Adipocyte (in vitro differentiated cells): ENCODE measurements at places on chromosomes 7 and 10.

GRCh38 chr10:69636626-69637605 lies 6.9 kb downstream of the FAM241B start:
- peak; percentile 17 for DNase-seq

- peak; percentile 80 for DNase-seq
Measured at GRCh38 chr7:98168181-98168903, 42.9 kb upstream of the BHLHA15 start.

- DNase-seq = no peak
Measured at GRCh38 chr10:167383-167782, 32.1 kb downstream of the ZMYND11 start.

DNA sequence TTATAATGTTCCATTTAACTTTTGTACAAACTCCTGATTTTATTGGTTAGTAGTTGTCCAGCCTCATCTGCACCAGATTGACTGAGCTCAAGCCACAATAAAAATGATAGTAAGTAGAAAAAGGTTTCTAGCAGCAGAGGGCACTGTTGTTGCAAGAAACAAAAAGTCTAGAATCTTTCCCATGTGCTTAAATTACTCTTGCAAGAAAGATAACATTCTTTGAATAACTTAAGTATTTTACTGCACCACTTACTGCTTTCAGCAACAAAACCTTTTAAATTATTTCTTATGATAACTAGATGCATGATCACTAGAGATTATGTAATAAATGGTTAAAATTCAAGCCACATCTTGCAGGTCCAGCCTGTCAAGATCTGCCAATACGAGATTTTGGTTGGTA lies 27.0 kb downstream of the LMOD2 start:
- DNase-seq = peak; percentile 87

DNA sequence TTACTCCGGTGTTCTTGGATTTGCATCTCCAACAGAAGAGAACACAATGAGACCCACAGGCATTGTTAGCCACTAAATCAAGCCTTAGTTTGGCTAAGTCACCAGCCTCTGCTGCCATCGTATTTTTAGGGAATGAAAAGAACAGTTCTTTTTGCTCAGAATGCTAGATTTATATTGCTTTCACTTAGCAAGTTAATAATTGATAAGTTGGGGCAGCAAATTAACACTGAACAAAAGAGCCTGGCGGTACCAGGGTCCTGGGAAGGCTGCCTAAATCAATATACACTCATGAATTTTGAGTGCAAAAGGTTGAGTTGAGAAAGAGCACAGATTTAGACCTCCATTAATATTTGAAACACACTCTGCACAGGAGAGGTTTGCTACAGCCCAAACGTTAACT lies 767.7 kb downstream of the TYW1 start:
- no peak for DNase-seq

GRCh38 chr7:149822353-149822943 lies 15.7 kb upstream of the ZNF862 start:
- no peak for DNase-seq

- DNase-seq = peak; percentile 89
Measured at GRCh38 chr10:122495406-122496340, 34.3 kb downstream of the HTRA1 start.

- DNase-seq = peak; percentile 92
Measured at GRCh38 chr7:56092789-56093531, at the start of gene PHKG1. Gene PHKG1 (minus strand): TSS chr7:56092952. CDS start chr7:56088941, 4,011 bp downstream.

GRCh38 chr10:13402021-13402420 lies 53.9 kb upstream of the SEPHS1 start:
- no peak for DNase-seq

DNA sequence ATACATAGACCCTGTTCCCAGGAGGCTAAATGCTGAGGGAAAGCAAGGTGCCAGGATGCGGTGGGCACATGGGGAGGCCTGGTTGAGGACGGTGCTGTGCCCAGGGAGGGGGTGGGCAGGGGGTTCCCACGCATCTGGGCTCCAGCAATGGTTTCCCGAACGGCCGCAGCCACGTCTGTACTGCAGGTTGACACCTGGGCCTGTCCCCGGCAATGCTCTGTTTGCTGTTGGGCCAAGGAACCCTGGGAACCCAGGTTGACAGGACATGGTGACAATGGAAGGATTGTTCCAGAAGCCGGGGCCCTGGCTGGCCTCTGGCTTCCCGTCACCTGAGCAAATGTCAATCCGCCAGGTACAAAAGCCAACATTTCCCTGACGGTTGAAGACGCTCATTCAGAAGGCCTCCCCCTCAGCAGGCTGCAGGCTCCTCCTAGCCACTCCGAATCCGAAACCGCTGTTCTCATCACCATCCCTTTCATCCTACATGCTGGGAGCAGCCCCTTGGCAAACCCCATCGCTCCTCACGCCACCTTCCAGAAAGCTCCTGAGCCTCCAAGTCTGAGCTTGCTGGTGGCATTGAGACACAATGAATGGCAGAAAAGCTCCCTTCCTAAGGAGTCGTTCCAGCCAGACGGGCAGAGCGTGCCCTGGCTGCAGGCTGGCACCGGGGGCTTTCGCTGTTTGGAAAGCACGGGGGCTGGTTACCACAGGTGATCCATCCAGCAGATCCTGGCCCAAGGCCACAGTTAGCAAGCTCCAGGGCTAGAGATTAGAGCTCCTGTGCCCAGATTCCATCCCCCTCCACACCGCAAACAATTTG lies 31.2 kb downstream of the SPOCK2 start:
- no peak for DNase-seq

GRCh38 chr10:91345716-91346115 lies 64.4 kb upstream of the HECTD2 start:
- DNase-seq = peak; percentile 25

DNA sequence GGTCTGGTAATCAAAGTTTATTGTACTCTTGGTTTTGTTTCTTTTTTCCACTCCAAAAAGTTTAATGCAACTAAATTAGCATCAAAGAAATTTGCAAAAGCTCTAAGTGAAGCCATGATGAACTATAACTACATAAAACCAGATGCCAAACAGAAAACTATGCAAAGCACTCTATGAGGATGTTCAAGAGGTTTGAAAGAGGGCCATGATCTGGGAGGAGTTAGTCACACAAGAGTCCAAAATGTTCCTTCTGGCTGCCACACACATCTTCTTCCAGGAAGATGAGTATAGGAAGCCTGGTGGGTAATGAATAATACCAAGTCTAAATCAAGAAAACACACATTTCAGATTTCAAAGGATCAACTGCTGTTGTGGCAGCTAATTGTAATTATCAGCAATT lies 28.4 kb downstream of the GLI3 start:
- DNase-seq = peak; percentile 43

DNA sequence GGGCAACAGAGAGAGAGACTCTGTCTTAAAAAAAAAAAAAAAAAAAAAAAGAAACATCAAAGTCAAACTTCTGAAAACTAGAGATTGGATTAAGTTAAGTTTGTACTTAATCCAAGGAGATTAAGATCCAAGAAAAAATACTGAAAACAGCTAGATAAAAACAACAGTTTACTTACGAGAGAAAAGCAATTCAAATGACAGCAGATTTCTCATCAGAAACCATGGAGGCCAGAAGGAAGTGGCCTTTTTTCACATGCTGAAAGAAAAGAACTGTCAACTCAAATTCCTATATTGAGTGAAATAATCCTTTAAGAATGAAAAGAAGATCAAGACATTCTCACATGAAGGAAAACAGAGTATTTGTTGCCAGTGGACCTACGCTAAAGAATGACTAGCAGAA lies 5.4 kb upstream of the CCDC71L start:
- DNase-seq = no peak

- no peak for DNase-seq
Measured at GRCh38 chr10:93991114-93991513, 2.6 kb upstream of the PLCE1 start.

DNA sequence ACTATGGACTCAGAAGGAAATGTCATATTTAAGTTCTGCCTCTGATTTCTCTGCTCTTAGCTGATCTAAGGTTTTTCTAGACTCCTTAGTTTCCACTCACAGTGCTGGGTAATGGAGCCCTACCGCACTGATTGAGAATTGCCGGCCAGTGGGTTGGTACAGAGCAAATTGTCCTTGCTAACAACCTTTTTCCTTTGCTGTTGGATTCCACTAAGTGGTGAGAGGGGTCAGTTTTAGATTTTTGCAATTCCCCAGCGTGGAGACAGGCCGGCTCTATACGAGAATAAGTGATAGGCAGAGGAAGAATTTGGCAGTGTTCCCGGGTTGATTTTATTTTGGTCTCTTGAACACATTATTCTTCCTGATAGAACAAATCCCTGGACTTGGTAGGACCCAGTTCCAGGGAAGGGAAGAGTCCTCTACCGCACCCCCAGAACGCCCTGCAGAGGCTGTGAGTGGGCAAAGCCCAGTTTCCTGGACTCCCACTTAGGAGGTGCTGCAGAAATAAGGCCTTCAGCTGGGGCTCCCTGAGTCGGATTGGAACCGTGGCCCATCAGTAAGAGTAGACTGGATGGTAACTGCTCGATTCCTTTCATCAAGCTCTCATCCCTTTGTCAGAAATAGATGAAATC lies 3.0 kb upstream of the NRP1 start:
- peak; percentile 80 for DNase-seq

DNA sequence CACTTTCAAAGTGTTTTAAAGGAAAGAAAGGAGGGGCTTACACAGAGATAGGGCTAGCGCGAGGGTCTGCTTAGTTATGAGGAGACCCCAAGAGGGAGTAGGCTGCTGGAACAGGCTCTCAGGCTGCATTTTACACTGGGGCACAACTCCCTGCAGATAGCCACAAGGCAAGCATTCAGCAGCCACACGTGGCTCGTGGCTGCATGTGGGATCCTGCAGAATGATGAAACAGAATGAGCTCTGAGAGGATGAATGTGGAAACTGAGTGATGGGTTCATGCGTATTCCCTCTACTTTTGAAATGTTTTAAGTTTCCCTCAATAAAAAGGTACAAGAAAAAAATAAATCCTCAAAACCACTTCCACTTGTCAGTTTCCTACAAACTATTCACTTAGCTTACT lies 37.0 kb downstream of the PIP4K2A start:
- no peak for DNase-seq

GRCh38 chr10:5987747-5988146 lies 10.4 kb upstream of the IL15RA start:
- no peak for DNase-seq

- no peak for DNase-seq
Measured at GRCh38 chr7:141875453-141875852, 34.2 kb upstream of the PRSS37 start.

DNA sequence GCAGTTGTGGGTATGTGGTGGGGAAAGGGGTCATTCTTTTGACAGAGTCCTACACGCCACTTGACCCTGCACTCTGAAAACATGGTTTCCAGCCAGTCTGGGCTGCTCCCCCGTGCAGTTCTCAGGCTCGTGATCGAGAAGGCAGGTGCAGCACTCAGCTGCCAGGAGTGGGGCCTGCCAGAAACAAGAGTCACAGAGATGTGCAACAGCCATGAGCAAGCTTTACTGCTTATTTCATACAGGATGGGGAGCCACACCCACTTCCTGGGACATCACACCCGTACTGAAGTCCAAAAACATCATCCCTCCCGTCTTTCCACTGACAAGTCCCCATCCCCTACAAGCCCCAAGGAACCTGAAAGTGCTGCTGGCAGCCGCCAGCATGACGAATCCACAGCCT lies 9.3 kb downstream of the ATG9B start:
- no peak for DNase-seq

DNA sequence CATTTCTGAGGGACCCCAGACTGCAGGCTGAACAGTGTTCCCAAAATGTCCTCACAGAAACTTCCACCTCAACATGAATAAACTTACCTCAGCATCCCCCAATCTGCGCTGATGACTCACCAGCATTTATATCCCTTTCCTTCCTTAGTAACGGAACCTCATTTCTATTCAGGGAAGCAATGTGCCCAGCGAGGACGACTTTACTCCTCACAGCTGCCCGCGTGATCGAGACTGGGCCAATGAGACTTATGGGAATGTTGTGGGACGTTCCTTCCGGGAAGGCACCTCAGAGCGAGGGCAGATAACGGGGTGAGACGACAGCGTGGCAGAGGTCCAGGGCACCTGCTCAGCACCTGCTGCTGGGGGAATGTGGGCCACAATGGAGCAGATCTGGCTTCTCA lies 73.1 kb upstream of the CAMK2B start:
- DNase-seq = no peak

DNA sequence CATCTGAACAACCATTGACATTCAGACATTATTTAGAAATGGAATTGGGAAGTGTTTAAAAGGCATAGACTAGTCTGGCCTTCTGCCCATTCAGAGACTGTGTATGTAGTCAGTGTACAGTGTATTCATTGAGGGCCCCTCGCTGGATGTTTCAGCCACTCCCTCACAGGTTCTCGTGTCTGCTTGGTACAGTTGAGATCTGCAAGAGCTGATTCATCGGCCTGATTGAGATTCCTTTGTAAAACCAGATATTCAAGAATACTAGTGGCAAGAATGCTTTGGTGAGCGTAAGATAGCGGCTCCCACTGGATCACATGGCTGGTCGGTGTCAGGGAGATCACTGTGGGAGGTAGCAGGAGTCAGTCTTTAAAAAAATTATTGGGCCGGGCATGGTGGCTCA lies 119.5 kb downstream of the TCF7L2 start:
- DNase-seq = no peak

- DNase-seq = peak; percentile 76
Measured at GRCh38 chr10:115706488-115707076, 566.4 kb downstream of the GFRA1 start.

DNA sequence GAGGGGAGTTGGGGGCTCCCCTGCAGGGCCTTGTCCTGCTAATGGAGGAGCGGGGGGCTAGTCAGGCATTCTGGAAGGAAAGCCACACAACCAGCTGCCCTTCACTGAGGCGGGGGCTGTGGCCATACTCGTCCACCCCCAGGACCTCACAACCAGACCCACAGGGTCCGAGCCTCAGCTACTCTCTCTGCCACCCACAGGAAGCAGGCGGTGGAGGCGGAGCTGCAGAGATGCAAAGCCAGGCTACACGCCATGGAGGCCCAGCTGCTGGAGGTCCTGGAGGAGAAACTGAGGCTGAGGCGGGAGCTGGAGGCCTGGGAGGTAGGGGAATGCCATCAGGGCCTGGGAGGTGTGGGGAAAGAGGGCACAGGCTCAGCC lies 3.1 kb downstream of the ABHD11 start:
- no peak for DNase-seq

DNA sequence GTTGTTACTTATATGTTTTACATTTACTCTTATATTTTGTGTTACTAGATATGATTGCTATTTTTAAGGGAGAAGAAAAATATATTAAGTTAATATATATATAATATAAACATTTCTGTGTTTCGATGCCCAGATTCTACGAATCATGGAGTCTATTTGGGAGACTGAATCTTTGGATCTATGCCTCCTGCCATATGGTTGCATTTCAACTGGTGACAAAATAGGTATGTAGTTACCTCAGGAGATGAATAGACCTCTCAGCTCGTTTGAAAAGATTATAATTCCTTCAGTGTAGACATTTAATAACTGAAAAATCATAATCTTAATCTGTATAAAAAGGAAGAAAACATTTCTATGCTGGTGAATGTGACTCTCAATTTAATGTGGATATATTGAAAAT lies 16.9 kb downstream of the PIK3CG start:
- DNase-seq = no peak

GRCh38 chr7:150778014-150778737 lies 22.0 kb downstream of the TMEM176B start:
- no peak for DNase-seq

- no peak for DNase-seq
Measured at GRCh38 chr10:129680661-129681344, 213.8 kb downstream of the MGMT start.
